ENCODE measurements at places on chromosomes 11 and 22.

- no peak for DNase-seq
Measured at GRCh38 chr22:23180301-23180892, at the start of gene BCR. TSS of gene BCR (plus strand) at chr22:23180509. CDS start at chr22:23180961, 452 bp downstream.

DNA sequence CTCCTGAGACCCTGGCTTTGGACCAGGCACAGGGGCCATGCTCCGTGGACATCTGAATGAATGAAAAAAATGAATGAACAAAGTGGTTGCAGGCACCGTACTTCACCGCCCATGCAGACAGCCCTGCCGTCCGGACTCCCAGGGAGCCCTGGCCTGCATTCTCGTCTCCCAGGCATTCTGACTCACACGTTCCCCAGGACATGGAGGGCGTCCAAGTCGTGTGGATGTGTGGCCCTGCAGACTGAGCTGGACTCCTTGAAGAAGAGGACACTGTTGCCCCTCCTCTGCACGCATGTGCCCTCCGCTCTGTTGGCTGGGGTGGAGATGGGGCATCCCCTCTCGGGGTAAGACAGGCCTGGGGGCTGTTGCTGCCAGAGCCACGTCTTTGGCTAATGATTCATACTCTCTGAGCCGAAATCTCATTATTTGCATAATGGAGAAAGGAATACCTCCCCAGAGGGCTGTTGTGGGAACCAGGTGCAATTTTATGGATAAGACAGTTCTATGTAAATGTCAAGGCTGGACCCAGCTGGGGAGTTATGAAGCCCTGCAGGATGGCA, 49.7 kb downstream of the RTL6 start:
- no peak for DNase-seq

- no peak for DNase-seq
Measured at GRCh38 chr11:2976294-2977063, 15.7 kb downstream of the NAP1L4 start.

GRCh38 chr11:95042906-95043305, 6.3 kb upstream of the KDM4F start:
- DNase-seq = no peak

DNA sequence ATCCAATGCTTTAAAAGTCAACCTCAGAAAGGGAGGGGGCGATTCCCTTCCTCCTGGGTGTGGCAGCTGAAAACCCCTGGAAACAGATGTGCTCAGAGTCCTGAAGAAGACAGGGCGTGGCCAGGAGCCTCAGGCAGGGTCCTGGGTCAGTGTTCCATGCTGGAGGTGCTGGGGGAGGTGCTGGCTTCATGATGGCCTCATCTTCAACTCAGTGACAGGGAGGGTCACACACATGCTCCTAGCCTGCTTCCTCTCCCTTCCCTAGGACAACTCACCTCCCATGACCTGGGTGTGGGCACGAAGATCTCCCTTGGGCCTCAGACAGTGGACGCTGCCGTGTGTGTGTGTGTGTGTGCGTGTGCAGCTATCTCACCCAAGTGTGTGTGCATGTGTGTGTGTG, 245.6 kb upstream of the B3GAT1 start:
- DNase-seq = no peak

DNA sequence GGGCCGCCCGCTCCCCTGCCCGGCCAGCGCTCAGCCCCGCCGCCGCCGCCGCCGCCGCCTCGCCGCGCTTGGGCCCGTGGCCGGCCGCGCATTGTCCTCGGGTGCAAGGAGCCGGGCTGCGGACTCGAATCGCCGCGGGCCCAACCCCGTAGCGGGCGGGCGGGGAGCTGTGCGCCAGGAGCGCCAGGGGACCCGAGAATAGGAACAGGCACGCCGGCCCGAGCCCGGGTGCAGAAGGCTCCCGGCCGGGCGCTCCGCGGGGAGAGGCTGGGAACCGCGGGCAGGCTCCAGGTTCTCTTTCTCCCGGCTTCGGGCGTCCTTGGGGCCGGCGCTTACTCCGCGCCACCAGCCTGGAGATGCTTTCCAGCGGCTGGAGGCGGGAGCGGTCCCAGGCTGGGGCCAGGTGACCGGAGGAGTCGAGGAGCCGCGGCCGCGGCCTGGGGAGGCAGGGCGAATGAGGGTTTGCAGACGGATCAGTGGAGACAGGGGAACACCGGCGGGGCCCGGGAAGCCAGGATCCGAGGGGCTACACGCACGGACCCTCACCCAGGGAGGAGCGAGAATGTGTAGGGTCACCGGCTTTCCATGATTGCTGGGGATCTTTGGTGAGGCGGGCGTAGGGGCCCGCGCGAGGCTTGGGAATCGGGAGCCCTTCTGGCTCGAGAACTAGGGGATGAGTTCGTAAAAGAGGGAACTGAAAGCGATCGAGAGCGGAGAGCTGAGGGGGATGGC, 726 bp downstream of the PKNOX2 start:
- DNase-seq = no peak

DNA sequence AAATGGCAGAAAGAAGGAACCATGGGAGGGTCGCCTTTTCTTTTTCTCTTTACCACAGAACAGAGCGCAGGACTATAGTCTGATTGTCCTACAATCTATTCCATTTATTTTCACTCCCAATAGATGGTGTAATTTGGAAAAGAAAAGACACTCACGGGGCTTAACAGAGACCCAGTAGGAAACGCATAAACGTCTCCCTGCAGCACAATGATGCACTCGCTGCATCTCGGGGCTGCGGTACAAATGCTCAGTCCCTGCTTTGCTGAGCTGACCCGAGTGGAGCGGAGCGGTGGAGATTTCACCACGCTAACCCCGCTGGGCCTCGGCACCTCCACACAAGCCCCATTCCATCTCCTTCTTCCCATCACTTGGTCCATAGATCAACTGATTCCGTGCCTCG, 1.5 kb downstream of the FEZ1 start:
- no peak for DNase-seq

GRCh38 chr11:131240421-131240820, 130.0 kb upstream of the NTM start:
- no peak for DNase-seq

- no peak for DNase-seq
Measured at GRCh38 chr11:89487016-89487415, 4.2 kb downstream of the NOX4 start.

GRCh38 chr11:92340839-92341238, 116.2 kb downstream of the FAT3 start:
- no peak for DNase-seq

Measured in stimulated activated CD8-positive, alpha-beta memory T cell treated with anti-CD3 and anti-CD28 coated beads, Interleukin-7, amount 100 ng/mL, for 4 hours (primary cell).